ENCODE measurements at places on chromosomes 11 and 22.

GRCh38 chr11:6856871-6857270 lies 6.0 kb upstream of the OR10A2 start:
- no peak for DNase-seq

- peak; percentile 54 for DNase-seq
These were observed 1350.5 kb downstream of the BRD1 start for GRCh38 chr22:48477031-48477721.

DNA sequence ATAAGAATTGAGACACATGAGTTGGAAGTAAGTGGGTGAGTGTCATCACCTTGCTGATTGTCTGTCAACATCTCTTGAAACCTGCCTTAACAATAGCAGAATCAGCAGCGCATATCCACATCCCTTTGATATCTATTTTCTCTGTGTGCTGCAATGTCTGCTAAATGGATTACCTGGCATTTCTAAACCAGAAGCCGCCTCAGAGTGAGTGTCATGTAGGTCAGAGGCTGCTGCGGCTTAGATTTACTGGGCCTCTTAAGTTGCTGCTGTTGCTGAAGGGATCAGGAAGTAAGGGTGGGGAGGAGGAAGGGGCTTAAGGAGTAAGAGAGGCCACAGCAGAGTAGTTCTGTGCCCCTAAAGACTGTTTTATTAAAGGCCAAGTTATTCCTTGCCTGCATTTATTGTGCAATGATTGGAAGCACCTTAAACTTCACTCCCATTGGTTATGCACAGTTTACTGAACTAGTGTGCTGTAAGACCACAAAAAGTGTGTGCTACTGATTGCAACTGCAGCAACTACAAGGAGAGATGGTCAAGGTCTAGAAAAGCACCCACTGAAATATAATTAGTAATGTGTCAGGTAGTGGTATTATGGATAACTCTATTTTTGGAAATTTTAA lies 29.8 kb upstream of the TMEM41B start:
- no peak for DNase-seq

GRCh38 chr11:59716051-59716450 lies 2.4 kb upstream of the OR10V1 start:
- no peak for DNase-seq

DNA sequence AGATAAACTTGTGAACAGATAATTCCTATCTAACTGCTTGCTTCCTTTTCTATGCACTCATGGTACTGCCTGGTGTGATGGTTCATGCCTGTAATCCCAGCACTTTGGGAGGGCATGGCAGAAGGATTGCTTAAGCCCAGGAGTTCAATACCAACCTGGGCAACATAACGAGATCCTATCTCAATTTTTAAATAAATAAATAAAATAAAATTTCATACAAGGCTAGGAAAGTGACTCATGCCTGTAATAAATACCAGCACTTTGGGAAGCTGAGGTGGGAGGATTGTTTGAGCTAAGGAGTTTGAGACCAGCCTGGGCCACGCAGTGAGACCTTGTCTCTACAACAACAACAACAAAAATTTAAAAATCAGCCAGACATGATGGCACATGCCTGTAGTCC lies 166.6 kb downstream of the COMMD9 start:
- DNase-seq, result no peak

DNA sequence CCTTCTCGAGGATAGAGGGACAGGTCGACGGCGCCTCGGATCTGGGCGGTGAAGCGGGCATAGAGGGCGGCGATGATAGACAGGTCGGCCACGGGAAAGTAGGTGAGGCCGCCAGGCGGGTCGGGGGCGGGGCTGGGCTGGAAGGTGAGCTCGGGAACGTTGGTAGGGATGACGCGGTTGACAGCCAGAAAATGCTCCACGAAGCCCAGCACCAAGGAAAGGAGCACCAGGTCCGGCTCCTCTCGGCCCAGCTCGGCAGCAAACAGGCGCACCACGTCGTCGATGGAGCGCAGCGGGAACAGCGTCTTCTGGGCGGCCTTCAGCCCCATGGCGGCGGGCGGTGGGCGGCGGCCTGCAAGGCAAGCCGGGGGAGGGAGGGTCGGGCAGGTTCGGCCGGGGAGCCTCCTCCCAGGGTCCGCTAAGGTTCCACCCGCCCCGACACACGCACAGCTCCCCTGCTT lies 540 bp downstream of the MEN1 start:
- no peak for DNase-seq

DNA sequence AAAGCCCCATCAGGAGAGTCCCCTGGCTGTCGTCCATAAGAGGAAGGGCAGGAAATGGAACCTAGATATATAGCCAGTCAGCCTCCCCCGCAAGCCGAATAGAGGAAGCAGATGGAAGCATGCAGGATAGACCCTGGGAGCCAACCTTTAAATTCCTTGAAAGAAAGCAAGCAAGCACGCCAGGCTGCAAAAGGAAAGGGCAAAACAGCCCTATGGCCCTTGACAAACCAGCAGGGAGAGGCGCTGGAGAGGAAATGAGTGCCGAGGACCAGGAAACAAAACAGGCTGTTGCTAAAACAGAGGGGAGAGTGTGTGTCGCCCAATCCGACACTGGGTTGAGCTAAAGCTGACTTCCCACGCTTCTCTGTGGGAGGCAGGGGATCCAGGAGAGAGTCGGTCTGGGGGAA lies 203.5 kb upstream of the MTNR1B start:
- DNase-seq, result no peak

DNA sequence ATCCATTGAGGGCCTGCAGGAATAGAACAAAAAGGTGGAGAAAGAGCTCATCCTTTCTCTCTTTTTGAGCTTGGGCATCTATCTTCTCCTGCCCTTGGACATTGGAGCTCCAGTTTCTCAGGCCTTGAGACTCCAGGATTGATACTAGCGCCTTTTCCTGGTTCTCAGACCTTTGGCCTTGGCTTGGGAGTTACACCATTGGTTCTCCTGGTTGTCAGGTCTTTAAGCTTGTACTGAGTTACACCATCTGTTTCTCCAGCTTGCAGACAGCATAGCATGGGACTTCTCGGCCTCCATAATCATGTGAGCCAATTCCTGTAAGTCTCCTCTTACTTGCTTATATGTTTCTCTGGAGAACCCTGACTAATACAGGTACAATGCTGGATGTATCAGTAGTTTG lies 72.6 kb downstream of the GRK3 start:
- no peak for DNase-seq

GRCh38 chr11:131893103-131893890 lies 522.9 kb downstream of the NTM start:
- no peak for DNase-seq

DNA sequence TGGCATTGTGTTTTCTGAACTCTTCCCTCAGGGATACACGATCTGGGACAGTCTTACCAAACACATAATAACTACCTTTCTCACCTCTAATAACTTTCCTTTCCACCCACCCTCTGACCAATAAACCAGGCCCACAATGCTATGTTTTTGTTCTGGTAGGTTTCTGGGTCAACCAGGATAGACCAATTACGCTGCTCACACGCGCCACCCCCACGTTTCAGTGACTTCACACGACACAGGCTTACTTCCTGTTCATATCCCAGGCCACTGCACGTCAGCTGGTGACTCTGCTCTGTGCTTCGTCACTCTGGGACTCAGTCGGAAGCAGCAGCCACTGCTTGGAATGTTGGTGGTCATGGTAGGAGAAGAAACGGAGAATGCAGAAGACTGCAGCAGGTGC lies 2.5 kb downstream of the KRTAP5-4 start:
- DNase-seq, result no peak

GRCh38 chr11:15216678-15217077 lies 102.0 kb downstream of the INSC start:
- no peak for DNase-seq

DNA sequence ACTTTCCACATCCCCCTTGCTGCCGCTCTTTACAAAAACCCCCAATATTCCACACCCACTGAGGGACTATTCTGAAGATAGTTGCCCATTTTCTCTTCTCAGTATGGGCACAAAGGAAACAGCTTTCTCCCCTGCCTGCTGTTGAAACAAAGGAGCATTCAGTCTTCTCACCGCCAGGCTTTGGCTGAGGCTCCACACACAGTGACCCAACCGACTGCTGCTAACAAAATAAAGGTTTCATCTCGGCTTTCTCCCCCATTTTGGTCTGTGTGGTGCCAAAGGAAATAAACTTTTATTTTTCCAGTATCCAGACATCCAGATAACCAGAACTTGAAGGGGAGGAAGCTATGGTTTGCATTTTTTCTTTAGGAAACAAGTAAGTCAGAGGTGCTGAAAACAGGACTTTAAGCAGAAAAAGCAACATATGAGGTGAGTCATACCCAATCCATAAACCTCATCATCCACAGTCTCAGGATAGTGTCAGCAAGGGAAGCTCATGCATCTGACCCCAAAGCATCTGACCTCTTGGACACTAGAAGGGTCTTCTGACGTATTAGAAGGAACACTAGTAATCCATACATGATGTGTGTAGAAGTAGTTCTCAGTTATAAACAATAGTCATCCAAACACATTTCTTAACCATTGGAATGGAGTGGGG lies 6.4 kb downstream of the CLMP start:
- no peak for DNase-seq

DNA sequence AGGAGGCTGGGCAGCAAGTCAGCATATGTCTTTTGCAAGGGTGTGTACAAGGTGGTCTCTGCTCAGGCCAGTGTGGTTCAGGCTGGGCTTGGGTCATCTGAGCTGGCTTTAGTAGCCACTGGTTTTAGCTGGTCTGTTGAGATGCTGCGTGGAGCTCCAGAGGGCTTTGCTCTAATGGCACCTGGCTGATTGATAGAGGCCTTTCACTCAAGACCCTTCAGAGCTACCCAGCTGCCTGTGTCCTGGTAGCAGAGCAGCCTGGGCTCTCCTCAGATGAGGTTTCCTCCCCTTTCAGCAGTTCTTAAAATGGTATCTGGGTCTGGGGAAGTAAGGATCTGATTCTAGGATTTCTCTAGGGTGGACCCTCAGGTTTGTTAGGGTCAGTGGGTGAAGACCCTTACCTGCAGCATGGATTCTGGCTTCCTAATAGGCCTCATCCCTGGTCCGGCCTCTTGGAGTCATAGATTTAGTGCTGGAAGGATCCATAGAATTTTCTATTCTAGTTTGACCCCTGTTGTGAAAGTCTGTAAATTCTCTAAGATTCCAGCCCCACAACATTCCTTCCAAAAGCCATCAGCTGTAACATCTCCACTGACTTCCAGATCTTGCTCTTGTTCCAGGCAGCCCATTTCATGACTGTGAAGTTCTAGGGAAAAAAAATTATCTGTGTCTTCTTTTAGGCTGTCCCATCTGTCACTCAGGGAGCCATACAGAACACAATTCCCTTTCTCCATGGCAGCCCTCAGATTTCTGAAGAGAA lies 190.2 kb upstream of the ZBED5 start:
- DNase-seq, result no peak

- no peak for DNase-seq
These were observed 36.4 kb downstream of the PI4KA start for GRCh38 chr22:20822240-20822639.

DNA sequence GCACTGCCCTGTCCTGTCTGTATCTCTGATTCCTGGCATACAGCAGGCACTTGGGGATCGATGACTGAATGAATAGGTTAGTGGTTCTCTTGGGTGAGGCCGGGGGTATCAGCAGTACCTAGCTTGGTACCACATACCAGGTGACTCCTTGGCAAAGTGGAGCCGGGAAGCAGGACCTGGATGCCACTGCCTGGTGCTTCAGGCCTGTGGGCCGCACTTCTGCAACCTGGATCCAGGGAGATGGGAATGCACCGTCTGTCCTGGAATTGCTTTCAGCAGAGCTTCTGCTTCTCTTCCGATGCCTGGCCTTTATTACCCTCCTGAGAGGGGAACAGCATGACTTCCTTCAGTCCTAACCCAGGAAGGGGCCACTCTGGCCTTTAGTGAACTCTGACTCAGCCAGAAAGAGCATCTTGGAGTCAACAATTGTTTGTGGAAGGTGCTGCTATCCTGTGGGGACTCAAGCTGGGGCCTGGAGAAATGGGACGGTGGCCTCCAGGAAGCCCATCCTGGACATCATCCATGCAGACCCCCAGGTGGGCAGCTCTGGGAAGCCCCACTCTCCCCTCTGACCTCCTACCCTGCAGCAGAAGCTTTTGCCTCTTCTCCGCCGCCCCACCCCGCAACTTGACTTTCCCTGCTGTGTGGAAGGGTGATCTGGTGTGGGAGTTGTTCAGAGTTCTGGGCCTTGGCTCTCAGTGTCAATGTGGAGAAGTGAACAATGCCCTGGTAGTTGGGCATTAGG lies 5.1 kb downstream of the CD82 start:
- DNase-seq, result no peak

GRCh38 chr11:13283636-13284035 lies 6.0 kb downstream of the BMAL1 start:
- no peak for DNase-seq

DNA sequence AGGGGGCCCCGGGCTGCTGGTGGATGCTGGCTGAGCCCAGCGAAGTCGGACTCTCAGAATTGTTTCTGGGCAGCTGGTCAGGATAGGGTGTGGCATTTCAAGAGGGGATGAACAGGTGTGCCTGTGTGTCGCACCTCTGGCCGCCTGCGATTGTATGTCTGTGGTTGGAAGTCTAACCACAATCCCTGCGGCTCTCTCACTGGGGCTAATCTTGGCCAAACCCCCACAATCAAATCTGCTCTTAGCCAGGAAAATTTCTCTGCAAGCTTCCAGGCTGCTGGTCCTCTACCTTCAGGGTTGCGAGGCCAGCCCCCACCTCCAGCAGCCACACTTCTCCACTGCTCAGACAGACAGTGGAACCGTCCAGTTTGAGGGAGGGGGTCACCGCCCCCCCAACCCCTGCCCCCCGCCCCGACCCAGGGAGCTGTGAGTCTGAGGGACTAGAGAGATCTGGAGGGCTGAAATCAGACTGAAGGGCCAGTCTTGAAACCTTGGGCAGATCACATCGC lies 953 bp downstream of the ATG16L2 start:
- no peak for DNase-seq

DNA sequence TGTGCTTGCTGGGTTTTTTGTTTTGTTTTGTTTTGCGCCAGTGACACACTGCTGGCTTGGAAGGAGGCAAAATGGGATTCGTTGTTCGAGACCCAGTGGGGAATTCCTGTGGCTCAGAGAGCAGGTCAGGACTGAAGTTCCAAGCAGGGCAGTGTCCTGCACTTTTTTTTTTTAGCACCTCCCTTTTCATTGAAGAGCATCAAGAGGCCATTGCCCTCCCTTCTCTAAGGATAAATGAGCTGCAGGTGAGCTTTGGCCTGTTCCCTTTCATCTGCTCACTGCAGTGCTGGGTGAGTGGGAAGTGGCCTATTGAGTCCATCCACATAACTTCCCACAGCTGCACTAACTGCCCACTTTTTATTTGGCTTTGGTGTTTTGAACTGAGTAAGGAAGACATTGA lies 87.8 kb downstream of the ARHGAP42 start:
- DNase-seq, result no peak

DNA sequence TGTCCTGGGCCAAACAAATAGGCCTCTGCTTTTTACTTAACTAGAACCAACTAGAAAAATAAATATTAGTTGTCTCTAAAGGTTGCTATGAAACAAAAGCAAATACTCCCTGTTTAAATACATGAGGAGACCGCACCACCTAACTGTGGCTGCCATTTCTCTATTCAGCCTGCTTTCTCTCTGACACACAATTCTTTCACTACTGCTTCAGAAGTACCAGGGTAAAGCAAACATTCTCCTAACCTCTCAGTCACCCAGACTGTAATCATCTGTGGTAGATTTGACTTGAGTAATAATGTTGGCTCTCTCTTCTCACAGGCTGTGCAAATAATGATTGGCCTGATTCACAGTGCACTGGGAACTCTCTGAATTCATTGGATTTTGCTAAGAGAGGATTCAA lies 41.0 kb upstream of the MS4A8 start:
- no peak for DNase-seq

GRCh38 chr11:5291207-5291838 lies 10.4 kb downstream of the OR51B4 start:
- DNase-seq, result no peak

GRCh38 chr11:94533206-94533605 lies 10.5 kb upstream of the FUT4 start:
- no peak for DNase-seq

Data from cerebellar nuclear complex (tissue), 1 donor.